ENCODE measurements at places on chromosomes 2 and 18.

DNA sequence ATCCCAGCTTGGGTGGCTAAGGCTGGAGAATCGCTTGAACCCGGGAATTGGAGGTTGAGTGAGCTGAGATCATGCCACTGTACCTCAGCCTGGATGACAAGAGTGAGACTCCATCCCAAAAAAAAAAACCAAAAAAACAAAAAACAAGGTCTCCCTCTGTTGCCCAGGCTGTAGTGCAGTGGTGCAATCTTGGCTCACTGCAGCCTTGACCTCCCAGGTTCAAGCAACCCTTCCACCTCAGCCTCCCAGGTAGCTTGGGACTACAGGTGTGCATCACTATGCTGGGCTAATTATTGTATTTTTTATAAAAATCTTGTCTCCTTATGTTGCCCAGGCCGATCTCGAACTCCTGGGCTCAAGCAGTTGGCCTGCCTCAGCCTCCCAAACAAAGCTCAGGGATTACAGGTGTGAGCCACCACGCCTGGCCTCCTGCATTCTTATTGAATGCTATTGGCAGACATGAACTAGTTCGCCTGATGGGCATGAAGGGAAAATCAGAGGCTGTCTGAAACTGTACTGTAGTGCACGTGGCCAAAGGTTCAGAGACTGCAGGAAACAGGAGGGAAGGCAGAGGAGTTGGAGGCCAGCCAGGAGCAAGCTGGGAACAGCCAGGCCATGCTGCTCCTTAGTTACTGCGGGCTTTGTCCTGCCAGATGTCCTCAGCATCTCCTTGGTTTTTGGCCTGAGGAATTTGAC, 16.0 kb upstream of the ASXL2 start:
- DNase-seq = peak; percentile 85

DNA sequence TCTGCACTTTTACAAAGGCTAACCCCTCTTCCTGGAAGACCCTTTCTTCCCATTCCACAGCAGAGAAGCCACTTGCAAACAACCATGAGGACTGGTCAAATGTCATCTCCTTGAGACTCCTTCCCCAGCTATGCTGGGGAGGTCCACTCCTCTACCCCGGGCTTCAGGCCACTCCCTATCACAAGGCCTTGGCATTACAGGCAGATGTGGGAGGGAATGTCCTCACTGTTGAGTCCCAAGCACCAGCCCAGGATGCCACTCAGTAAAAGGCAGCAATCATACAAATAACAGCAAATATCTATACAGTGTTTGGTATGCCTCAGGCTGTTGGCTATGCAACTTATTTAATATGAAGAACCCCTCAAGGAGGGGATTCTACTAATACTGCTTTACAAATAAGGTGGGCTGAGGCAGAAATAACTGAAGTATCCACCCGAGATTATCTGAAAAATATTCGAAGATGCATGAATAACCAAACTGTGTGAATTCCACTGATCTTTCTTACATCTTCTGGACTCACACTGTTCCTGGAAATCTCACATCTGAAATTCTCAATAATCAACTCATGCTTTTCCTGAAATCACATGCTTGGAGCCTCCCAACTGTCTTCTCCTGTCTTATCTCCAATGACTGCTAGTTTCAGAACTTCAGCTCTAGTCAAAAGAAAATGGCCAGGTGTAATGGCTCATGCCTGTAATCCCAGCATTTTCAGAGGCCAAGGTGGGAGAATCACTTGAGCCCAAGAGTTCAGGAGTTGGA, 226.3 kb downstream of the TCF4 start:
- DNase-seq = no peak

GRCh38 chr2:148656516-148656915, 12.0 kb downstream of the EPC2 start:
- DNase-seq = no peak

DNA sequence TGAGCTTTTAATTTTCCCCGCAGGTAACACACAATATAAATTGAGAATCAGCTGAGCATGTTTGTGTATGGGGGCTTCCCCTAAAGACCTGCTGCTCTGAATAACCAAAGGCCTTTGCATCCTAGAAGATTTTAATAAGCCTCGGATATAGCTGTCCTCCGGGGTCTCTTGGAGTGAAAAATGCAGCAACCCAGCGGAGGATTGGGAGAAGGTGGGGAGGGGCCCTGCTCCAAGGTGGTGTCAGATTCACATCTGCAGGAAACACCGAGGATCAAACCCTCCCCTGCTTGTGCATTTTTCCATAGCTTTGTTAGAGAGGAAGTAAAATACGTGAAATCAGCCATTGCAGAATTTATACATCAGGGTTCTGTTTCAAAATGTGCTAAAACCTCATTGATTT, 63.0 kb upstream of the OTOF start:
- no peak for DNase-seq

GRCh38 chr18:73235491-73235890, 367.7 kb upstream of the NETO1 start:
- DNase-seq = peak; percentile 89

- no peak for DNase-seq
These were observed 104.7 kb downstream of the KLHL29 start for GRCh38 chr2:23489471-23490322.

GRCh38 chr2:239954166-239955086, 70.7 kb downstream of the NDUFA10 start:
- DNase-seq = peak; percentile 60

DNA sequence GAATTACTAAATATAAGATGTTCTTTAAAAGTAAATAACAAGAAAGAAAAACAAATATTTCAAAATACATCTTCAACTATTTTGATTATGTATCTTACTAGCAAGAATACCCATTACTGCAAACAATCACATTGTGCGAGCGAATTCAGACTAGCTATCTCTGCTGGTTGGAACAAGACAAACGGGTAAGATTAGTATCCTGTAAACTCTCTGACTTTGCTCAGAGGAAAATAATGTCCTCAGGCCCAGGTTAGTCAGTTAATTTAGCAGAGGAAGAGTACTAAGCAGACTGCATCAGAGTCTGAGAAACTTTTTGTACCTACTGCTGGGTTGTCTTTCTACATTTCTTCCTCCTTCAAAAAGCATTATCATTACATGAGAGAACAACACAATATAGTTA, 50.4 kb upstream of the MCM6 start:
- DNase-seq = no peak

- DNase-seq = peak; percentile 48
These were observed 25.4 kb downstream of the SESTD1 start for GRCh38 chr2:179239195-179239594.

DNA sequence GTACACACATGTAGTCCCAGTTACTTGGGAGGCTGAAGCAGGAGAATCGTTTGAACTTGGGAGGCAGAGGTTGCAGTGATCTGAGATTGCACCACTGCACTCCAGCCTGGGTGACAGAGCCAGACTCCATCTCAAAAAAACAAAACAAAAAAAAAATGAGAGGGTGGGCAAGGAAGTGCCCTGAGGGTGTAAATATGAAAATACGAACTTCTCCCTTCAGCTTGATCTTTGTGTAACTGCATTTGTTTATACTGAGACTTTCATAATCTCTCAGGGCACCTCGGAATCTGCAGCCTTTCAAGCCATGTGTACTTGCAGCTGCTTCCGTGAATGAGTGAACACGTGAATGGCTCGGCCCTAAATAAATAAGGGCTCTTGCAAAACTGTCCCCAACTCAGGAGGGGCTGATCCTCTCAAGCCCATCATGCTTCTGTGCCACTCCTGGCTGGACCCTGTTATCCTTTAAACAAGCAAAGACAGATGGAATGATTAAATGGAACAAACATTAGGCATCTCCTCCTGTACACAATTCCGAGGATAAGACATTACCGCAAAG, 96.8 kb downstream of the BOD1L2 start:
- no peak for DNase-seq

GRCh38 chr2:769771-770170, 92.6 kb upstream of the TMEM18 start:
- no peak for DNase-seq

DNA sequence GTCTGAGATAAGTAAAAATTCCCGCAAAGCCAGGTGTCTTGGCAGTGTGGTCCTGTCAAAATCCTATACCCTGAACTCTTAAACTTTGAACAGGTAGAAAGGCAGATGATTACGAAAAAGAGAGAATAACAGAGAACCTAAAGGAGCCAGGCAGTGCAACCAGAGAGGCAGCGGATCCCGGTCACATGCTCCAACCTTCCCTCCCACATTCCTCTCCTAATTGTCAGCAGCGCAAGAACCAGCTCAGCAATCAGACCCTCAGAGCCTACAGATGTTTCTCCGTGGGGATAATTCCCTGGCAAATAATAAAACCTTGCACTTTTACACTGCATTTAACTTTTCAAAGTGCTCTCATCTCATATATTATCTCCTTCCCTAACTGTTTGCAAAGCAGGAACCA, 124.8 kb downstream of the EPHA4 start:
- DNase-seq = peak; percentile 44

GRCh38 chr2:177252808-177253531, 11.6 kb downstream of the NFE2L2 start:
- DNase-seq = no peak

GRCh38 chr2:56806924-56807323, 623.1 kb downstream of the CCDC85A start:
- no peak for DNase-seq

DNA sequence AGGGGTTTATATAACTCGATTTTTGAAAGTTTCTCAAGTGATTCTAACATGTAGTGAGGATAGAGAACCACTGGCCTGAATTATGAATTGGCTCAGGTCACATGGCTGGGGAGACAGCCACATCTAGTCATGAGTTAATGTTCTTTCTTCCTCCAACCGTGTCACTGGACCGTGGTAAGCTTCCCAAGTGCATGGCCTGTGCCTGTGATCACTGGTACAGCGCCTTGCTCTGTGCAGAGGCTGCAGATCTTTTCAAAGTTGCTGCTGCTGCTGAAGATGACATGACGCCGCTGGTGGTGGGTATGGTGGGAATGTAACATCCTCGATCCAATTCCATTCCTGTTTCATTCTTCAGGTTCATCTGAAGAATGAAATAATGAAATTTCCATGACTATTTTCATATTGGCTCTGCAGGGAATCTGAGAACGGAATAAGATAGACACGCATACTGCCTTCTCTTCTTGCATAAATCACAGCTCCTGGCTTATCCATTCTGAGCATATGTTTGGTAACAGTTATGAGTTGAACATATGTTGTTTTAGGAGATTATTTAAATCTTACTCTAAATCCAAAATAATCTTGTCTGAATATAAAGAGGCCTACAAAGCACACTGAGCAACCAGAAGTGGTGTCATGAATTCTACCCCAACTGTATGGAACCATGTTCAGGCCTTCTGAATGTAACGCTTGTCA, 100.5 kb upstream of the THSD7B start:
- DNase-seq = no peak

DNA sequence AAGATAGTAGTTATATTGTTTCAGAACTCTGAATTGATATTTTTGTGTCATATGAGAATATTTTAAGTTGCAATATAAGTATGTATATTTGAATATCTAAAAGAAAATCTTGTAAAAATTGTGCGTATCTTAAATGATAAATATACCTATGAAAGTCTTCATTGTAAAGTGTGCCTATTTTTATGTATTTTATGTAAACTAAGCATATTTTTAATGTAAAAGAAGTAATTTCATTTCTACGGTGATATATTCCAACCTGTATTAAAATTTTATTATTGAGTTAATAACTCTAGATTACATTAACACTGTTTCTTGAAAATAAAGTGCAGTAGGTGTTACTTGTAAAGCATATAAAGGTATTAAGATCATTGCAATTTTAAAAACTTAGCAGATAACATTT, 233.4 kb downstream of the PHLPP1 start:
- no peak for DNase-seq

- peak; percentile 50 for DNase-seq
These were observed 25.2 kb downstream of the IFIH1 start for GRCh38 chr2:162293122-162293786.

DNA sequence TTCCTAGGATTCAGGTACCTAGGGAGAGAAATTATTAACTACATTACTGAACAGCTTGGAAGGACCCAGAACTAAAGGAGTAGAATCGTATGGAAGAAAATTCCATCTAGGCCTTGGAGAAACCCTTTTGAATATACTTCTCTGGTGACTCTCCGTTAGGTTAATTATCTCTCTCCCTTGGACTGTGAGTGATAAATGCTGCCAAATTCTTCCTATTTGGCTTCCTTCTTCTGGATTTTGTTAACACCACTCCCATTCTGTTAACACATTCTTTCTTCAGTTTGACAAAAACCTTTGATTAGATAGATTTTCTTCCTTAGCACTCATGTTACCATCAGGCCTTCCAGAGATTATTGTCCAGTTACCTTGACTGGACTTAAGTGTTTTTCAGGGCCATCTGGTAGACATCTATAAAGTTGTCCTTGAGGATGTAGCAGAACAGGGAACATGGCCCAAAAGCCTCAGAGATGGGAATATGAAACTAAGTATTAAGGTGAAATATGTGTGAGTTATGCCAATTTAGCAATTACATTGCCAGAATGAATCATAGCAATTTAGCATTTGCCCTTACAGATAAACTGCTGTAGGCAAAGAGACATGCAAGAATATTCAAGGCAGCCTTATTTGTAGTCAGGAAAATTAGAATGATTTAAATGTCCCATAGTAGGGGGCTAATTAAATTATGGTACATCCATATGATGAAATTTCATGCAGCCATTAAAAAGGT, 6.7 kb downstream of the CYP27A1 start:
- peak; percentile 16 for DNase-seq

GRCh38 chr2:46537624-46538295, 58.4 kb downstream of the TMEM247 start:
- DNase-seq = no peak

- no peak for DNase-seq
These were observed 143.4 kb downstream of the CAPN13 start for GRCh38 chr2:30663806-30664205.

DNA sequence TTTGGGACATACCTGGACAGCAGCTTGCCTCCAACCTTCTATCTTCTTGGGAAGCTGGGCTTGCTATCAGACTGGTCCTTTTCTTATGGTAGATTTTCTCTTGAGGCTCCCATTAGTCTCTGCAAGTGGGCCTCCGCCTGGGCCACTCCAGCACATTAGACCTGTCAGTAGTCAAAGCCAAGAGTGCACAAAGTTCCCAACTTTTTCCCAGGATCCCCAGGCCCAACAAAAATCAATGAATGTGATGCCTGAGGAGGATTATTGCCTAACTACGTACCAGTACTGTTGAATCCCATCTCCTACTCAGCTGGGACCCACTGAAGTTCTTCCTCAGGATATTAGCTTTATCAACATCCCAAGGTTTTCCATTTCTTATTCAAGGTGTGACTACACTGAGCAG, 51.7 kb downstream of the PROC start:
- no peak for DNase-seq

DNA sequence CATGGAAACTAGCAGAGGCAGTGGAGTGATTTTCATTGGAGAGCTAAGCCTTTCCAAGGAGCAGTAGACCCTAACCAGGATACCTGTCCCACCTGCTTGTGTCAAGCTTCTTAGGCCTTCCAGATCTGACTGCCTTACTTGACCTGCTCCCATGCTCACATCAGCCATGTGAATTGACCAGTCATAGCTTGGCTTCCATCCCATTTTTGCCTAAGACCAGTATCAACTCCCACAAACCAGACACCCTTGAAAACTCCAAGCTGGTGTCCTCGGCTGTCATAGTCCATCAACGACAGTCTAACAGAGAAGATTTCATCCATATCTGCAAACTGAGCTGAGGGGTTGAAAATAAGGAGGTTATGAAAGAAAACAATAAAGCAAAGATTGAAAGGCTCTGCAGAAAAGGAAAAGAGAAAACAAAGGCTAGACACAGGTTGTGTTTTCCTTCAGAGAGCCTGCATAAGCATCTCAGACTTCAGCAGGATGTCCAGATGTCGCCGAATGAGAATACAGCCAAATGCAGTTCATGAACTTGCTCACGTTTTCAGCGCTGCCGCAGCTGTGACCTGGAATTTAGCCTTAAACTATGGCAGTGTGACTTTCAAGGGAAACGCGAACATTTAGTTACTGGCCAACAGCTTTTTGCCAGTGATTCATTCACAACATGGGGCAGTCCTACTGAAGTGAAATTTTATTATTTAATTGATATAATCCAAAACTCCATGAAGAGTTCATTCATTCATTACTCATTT, 868.1 kb upstream of the ID2 start:
- peak; percentile 19 for DNase-seq
